Spinal cord (tissue), 10 donors: ENCODE measurements at places on chromosomes 3 and 15. TPM values are rescaled to one million over a fixed set of nuclear protein-coding genes. Genes with fewer than 3 reads are reported as not detected.

GRCh38 chr3:142022381-142022780 is 127.0 kb downstream of the TFDP2 start:
- no peaks in the 10 kb centered on the region for H3K27me3 ChIP-seq
- no peak overlapping the region for H3K27ac ChIP-seq
- H3K4me3 ChIP-seq = no peak overlapping the region
- peaks cover 4% of the 10 kb centered on the region for H3K4me1 ChIP-seq
- DNase-seq = no peak
- H3K36me3 ChIP-seq = no peaks in the 10 kb centered on the region

Gene SLC6A11
- total RNA-seq = 84.2 TPM

- H3K4me1 ChIP-seq = no peaks in the 10 kb centered on the region
- no peak for DNase-seq
- no peak overlapping the region for H3K4me3 ChIP-seq
- no peaks in the 10 kb centered on the region for H3K27me3 ChIP-seq
Measured at GRCh38 chr3:62149962-62150361, 223.4 kb downstream of the FEZF2 start.

GRCh38 chr3:118931996-118932395 is 102.7 kb downstream of the IGSF11 start:
- no peaks in the 10 kb centered on the region for H3K27me3 ChIP-seq
- H3K4me1 ChIP-seq = no peaks in the 10 kb centered on the region

DNA sequence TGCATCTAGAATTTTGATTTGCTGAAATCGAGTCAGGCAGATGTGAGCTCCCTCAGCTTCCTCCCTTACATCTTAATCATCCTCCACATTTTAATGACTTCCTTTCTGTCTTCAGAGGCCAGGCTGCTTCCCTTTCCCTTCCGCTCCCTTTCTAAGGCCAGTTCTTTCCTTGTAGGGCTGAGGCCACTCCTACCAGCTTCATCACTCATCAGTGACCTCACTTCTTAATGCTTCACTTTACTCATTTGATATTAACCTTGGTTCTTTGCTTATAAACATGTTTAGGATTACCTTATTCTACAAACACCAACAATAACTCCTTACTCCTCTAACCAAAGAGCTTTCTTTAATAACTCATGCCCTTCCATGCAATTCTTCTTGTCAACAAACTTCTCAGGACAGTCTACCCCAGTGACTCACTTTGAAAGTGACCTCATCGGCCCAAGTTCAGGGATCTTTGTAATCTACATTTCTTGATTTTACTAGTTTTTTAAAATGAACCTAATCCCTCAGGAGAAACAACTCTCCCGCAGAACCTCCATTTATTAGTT is 23.9 kb downstream of the ILDR1 start:
- DNase-seq = no peak
- no peaks in the 10 kb centered on the region for H3K27me3 ChIP-seq
- peaks cover 2% of the 10 kb centered on the region for H3K36me3 ChIP-seq
- no peak overlapping the region for H3K27ac ChIP-seq

- H3K4me3 ChIP-seq = no peak overlapping the region
- no peak overlapping the region for H3K27ac ChIP-seq
- no peaks in the 10 kb centered on the region for H3K27me3 ChIP-seq
- no peak for DNase-seq
- H3K4me1 ChIP-seq = peaks cover 8% of the 10 kb centered on the region
- peaks cover 11% of the 10 kb centered on the region for H3K36me3 ChIP-seq
Measured at GRCh38 chr15:100633763-100634075, 31.3 kb downstream of the ASB7 start.

GRCh38 chr3:109728861-109729494 is 391.6 kb upstream of the DPPA4 start:
- DNase-seq = no peak
- H3K27me3 ChIP-seq = no peaks in the 10 kb centered on the region
- H3K36me3 ChIP-seq = no peaks in the 10 kb centered on the region
- H3K27ac ChIP-seq = no peak overlapping the region
- no peak overlapping the region for H3K4me3 ChIP-seq

DNA sequence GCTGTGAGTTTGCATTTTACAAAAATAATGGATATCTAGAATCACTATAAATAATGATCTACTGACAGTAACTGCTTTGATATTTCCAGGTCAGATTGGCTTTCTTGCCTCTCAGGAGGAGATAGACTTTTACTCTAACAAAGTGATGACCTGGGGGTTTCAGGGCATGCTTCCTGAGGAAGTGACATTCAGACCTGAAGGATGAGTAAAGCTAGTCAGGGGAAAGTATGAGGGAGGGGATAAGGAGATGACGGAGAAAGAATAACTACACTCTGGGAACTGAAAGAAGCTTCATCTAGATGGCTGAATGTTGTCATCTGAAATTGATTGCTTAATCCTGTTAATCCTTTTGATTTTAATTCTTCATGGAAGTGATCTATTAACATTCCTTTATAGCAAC is 32.2 kb downstream of the ARMC8 start:
- H3K4me3 ChIP-seq = no peak overlapping the region
- no peaks in the 10 kb centered on the region for H3K4me1 ChIP-seq
- peaks cover 7% of the 10 kb centered on the region for H3K36me3 ChIP-seq
- H3K27ac ChIP-seq = no peak overlapping the region
- H3K27me3 ChIP-seq = no peaks in the 10 kb centered on the region

Gene IL17RC
- 34.2 TPM for total RNA-seq

Gene CYP11A1
- 0.89 TPM for total RNA-seq

DNA sequence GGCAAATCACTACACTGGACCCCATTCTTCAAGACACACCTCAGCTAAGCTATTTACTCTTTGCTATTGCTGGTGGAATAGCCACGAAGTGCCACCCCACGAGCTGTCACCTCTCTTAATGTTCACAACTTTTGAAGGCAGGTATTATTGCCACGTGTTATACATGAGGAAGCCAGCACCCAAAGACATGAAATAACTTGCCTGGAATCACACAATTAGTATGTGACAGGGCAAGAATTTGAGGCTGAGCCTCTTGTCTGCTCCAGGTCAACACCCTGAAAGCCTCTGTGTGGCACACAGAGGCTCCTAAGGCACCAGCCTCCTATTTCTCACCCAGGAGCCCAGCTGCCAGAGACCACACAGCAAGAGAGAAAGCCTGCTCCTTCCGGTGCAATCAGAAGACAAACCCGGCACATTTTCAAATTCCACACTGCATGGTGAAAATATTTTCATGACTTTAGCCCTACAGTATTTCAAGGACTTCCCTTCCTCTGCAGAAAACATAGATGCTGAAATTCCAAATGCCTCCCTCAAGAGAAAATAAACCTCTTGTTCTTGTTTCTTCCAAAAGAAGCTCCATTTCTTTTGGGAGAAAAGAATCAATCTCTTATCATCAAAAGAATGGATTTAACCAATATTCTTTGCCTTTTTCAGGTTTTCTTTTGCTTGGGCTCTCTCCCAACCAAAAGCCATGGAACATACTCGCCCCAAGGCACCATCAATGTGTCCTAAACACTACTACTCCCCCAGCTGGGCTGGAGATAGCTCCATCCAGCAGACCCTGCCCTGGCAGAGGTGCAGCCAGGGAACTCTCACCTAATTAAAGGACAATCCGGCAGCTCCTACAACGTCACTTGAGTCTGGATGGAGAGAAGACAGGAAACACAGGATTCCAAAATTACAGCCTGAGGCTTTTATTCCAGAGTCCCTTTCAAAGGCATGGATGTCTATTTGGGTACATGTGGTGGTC is 84.7 kb upstream of the THBS1 start:
- H3K27ac ChIP-seq = no peak overlapping the region
- no peaks in the 10 kb centered on the region for H3K36me3 ChIP-seq
- no peak for DNase-seq
- peaks cover 7% of the 10 kb centered on the region for H3K4me1 ChIP-seq
- no peak overlapping the region for H3K4me3 ChIP-seq

GRCh38 chr15:73195166-73195565 is 142.9 kb downstream of the NEO1 start:
- DNase-seq = no peak
- no peaks in the 10 kb centered on the region for H3K4me1 ChIP-seq
- no peaks in the 10 kb centered on the region for H3K36me3 ChIP-seq

Gene RAB6B
- 38.3 TPM for total RNA-seq

GRCh38 chr3:123291404-123291803 is 89.7 kb downstream of the SEC22A start:
- no peak for DNase-seq
- H3K36me3 ChIP-seq = peaks cover 64% of the 10 kb centered on the region
- no peak overlapping the region for H3K27ac ChIP-seq
- no peak overlapping the region for H3K4me3 ChIP-seq
- H3K27me3 ChIP-seq = no peaks in the 10 kb centered on the region
- no peaks in the 10 kb centered on the region for H3K4me1 ChIP-seq

Gene ZNF385D
- total RNA-seq = 32.1 TPM

Gene ITIH1
- not detected for total RNA-seq

DNA sequence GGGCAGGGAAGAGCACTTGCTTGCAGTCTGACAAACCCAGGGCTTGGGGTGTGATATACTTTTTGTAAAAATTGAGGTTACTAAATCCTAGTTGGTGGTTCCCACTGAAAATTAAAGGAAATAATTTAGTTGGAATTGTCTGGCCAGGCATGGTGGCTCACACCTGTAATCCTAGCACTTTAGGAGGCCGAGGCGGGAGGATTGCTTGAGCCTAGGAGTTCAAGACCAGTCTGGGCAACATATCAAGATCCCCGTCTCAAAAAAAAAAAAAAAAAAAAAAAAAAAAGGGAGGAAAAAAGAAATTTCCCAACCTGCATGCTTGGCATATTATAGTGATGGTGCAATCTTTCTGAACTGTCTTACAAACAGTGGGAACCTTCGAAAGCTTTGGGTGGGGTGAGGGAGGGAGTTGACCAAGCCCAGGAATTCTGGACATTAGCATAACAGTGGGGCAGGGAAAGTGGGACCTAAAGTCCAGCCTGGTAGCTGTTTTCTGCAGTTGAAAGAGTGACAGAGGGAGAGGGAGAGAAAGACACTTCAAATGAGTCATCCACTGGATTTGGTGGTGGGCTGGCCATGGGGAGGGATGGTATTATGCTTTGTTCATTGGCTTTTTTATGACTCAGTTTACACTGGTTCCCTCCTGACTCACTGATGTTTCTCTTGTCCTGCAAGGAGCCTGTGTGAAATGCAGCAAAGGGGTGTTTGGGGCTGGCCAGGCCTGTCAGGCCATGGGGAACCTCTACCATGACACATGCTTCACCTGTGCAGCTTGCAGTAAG is 41.1 kb downstream of the LIMD1 start:
- H3K36me3 ChIP-seq = peaks cover 4% of the 10 kb centered on the region
- no peaks in the 10 kb centered on the region for H3K27me3 ChIP-seq
- no peak for DNase-seq
- H3K4me3 ChIP-seq = no peak overlapping the region

Gene TMEM212
- 0.40 TPM for total RNA-seq

- no peaks in the 10 kb centered on the region for H3K27me3 ChIP-seq
- DNase-seq = no peak
- peaks cover 19% of the 10 kb centered on the region for H3K4me1 ChIP-seq
Measured at GRCh38 chr15:99132634-99133287, 27.9 kb downstream of the SYNM start.

DNA sequence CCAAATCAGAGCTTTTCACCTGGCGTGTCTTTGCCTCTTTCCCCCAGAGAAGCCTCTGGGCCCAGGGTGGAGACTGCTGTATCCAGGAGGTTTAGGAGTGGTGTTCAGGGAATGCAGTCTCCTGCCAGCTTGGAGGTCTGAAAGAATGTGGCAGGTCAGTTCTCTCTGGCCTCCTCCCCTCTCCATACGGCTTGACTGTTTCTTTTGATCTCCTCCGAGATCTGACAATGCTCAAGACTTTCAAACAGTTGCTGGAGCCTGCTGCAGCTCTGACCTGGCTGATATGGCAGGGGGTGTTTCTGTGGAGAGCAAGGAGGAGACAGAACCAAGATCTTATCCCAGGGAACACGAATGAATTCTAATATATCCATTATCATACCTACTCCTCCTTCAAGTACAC is 24.7 kb upstream of the TM4SF4 start:
- H3K4me1 ChIP-seq = no peaks in the 10 kb centered on the region
- no peak overlapping the region for H3K4me3 ChIP-seq
- H3K27me3 ChIP-seq = no peaks in the 10 kb centered on the region
- H3K27ac ChIP-seq = peak overlapping the region; percentile 58
- H3K36me3 ChIP-seq = no peaks in the 10 kb centered on the region
- DNase-seq = no peak
